ENCODE measurements at places on chromosomes 3 and 15.

GRCh38 chr15:75200765-75201615, 692 bp upstream of the C15orf39 start:
- DNase-seq, result no peak

- DNase-seq, result no peak
Observed at GRCh38 chr3:64462203-64462602, 225.6 kb downstream of the ADAMTS9 start.

GRCh38 chr3:2976796-2977195, 133.4 kb downstream of the IL5RA start:
- DNase-seq, result peak; percentile 45

- DNase-seq, result peak; percentile 16
Observed at GRCh38 chr15:46556559-46557379, 921.9 kb downstream of the SQOR start.

GRCh38 chr3:50470658-50471057, 32.8 kb downstream of the CACNA2D2 start:
- DNase-seq, result no peak

DNA sequence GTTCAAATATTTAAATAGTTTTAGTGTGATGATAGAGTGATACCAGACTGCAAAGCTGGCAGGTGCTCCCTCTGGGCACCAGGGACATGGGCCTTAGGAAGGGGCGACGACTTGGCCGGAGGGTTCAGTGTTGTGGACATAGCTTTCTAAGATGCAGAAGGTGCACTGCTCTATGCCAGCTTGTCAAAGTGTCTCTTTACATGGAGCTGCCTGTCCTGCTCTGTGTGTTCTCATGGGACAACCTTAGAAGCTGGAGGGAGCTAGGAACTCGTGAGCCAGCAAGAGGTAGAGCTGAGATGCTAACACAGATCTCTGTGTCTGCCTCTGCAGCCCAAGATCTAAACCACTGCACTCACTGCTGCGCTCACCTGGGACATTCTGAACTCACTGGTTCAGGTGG, 77.8 kb downstream of the SENP2 start:
- DNase-seq, result no peak

DNA sequence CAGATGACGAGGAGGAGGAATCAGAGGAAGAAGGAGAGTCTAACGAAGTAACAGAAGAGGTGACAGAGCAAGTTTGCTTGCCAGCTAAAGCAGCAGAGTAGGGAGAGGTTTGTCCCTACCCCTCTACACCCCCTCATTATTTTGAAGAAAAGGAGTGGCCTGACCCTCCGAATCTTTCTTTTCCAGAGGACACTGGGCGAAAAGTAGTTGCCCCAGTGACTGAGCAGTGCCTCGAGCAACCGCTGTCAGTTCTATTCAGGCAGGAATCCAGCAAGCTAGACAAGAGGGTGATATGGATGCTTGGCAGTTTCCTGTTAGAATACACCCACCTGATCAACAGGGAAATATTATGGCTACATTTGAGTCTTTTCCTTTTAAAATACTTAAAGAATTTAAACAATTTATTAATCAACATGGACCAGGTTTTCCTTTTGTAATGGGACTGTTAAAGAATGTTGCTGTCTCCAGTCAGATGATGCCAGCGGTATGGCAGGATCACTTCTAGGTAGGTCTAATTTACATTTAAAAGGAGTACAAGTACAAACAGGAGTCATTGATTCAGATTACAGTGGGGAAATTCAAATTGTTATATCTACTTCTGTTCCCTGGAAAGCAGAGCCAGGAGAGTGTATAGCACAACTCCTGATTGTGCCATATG, 31.9 kb upstream of the ACVR2B start:
- no peak for DNase-seq

DNA sequence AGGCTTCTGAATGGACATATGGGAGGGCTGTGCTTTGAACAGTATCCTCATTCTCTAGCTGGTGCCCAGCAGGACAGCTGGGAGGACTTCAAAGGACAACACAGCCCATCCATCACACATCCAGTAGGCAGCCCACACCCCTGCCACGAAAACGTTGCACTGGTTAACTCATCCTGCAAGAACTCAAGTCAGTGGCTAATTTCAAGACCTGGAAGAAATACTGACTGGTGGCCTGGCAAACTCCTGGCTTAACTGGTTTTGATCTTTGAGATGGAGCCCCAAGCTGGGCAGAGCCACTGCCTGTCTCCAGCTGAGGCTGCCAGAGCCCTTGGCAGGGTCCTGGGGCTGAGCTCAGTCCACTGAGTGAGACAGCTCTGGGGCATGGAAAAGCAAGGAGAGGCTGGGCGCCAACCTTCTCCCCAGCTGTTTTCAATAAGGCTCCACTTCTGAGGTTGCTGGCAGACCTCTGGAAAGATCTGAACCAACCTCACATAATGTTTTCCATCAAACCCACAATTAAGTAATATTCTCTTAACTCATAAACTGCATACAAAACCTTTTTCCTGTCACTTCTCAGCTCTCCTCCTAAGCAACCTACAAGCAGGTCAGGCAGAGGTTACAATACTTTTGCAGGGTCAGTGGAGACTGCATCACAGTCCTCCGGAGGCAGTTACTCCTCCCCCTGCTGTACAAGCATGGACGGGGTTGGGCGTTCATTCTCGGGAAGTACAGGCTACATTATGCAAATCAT, 110.3 kb downstream of the MYLK start:
- peak; percentile 68 for DNase-seq

DNA sequence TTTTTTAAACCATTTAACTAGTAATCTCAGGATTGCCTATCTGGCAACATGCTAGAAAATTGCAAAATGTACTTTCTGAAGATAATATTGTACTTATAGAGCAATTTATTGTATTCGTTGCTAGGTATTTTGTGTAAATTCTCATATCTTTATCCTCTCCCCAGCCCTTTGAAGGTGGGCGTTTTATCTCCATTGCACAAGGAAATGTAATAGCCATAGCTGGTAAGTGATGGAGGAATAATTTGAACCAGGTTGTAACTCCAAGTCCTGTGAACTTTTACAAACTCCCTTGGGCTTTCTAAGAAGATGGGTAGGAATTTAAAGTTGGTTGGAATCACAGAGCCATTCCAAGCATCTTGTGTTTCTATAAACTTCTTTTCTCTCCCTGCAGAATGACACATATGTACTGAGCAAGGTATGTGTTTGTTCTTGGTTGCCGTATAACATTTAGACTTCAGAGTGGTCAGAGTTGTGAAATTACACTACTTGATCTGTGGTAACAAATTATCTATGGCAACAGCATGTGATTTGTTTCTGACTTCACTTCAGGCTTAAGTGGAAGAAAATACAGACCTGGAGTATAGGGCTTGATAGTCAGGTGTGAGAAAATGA, 170.9 kb downstream of the AKAP13 start:
- DNase-seq, result no peak

DNA sequence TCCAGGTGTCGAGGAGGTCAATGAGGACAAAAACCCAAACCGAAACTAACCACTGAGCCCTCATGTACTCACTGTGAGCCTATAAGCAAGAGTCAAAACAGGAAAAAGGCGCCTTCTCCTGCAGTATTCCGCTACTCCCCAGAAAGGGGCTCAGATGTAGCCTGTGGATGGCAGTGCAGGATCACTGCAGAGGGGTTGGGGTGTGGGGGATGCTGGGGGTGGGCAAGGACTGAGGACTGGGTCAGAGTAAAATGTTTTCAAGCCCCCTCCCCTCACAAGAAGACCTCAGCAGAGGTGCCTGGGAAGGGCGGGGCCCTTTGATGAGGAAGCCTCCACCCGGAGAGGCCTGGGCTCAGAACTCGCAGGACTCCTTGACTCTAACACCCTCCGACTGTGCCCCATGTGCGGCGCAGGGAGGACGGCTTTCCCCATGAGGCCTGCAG, 170.1 kb downstream of the OSBPL10 start:
- DNase-seq, result no peak

DNA sequence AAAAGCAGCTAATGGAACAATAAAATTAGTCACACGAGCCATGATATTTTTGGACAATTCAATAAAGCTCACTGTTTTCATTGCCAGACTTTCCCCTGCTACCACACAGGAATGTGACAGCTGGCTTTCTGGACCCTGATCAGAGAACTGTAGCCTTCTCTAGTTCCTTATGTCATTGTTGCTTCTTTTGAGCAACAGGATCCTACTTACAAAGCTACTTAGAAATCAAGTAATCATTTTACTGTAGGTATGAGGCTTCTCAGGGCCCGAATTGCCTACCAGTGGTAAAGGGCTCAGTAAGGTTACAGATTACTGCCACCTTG, 94.3 kb upstream of the AADACL2 start:
- no peak for DNase-seq

DNA sequence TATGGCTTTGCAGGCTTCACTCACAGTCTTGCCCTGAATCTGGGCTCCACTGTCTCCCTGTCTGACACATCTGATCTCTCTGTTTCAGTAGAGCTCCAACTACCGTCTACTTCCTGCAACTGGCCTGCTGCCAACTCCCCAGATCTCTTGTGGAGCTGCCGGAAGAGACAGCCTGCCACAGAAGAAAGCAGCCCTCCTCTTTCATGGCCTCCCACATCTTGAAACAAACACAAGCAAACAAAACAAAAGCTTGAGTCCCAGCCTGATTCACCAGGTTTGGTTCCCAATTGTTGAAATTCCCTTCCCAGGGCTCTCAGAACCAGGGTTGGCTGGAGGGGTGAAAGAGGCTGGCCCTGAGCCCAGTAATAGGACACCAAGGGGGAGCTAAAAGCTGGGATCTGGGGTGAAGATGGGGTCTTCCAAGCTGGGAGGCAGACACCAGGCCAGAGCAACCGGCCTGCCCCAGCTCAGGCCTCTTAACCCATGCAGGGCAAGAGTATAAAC, 55.3 kb upstream of the CA12 start:
- peak; percentile 95 for DNase-seq

GRCh38 chr3:34793057-34793456, 846.3 kb upstream of the ARPP21 start:
- no peak for DNase-seq

GRCh38 chr15:43928152-43928551, 101.3 kb downstream of the WDR76 start:
- DNase-seq, result no peak

GRCh38 chr15:59616379-59616778, 4.8 kb downstream of the GCNT3 start:
- peak; percentile 7 for DNase-seq

DNA sequence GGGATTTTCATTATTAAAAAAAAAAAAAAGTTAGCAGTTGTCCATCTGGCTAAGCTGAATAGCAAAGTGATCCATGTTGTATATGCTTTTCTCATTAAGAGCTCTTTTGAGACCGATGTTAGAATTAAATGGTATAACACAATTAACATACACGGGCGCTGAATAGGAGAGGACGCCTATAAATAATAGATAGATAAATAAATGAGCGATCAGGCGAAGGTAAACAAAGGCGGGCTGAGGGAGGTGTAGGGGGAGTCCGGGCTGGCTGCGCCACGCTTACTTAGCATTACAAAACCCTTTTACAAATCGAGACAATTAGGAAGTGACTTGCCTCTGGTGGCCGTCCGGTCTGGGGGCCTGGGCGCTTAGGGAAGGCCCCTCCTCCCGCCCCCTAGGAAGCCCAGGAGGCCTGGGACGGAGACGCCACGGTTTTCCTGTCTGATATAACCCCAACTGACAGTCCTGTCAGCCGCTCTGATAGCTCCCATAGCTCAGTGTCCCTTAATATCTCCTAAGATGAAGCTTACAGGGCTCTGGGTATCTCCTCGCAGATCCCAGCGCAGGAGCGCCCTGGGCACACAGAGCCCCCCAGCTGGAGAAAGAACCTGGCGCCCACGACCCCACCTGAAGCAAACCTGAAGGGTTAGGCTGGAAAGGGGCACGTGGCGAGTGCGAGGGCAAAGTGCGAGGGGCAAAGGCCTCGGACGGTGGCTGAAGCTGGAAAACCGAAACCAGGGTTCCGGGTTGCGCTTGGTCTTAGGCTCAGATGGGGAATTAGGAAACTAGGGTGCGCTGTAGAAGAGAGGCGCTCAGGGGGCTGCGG, 3.6 kb downstream of the SOX14 start:
- no peak for DNase-seq

DNA sequence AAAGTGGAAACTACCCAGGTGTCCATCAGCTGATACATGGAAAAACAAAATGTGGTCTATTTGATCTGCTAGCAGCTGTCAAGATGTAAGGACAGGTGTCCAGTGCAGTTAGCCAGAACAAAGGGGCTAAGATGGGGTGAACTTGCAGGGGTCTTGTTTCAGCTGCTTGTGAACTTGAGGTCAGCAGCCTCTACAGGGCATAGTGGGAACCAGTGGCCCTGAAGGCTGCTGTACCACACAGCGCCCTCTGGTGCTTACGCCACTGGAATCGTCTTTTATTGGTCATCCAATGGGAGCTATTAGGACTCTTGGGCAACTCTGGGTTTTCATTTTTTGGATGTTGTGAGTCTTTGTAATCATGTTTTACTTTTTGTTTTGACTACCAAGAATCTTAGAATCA, 62.2 kb upstream of the CTSH start:
- no peak for DNase-seq

DNA sequence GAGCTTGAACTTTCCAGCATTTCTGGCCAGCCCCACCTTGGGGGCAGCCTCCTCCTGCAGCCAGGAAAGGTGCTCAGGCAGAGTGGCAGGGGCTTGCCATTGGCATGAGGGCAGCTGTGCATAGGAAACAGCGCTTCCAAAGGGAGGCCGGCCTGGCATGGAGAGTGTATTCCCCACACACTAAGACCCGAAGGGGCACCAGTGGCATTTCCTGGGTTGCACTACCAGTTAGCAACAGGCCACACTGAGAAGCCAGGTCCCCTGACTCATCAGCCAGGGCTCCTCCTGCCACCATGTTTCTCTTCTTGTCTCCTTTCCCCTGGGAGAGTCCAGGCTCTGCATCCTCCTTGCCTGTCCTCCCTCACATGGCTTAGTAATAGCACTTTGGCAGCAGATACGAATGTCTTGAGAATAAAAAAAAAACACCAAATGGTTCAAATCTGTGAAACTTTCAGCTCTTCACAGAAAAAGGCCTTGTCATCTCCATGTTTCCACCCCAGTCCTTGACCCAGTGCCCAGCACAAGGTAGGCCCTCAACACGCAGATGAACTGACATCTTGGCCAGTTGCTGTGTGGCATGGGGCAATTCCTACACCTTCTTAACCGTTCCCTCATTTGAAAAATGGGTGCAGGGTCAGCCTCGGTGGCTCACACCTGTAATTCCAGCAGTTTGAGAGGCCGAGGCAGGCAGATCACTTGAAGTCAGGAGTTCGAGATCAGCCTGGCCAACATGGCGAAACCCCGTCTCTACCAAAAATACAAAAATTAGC, 180.4 kb downstream of the SMAD6 start:
- DNase-seq, result no peak

GRCh38 chr3:153045150-153045549, 116.9 kb upstream of the RAP2B start:
- no peak for DNase-seq

- no peak for DNase-seq
Observed at GRCh38 chr15:92645731-92646130, 9.8 kb downstream of the FAM174B start.

GRCh38 chr3:156236556-156237260, 116.3 kb downstream of the KCNAB1 start:
- DNase-seq, result no peak

GRCh38 chr15:38115121-38115520, 137.5 kb upstream of the SPRED1 start:
- DNase-seq, result no peak

GRCh38 chr15:20646529-20647142, 105.0 kb upstream of the GOLGA6L6 start:
- DNase-seq, result no peak

Measured in spinal cord (tissue), 10 donors.